ENCODE measurements at places on chromosomes 11 and 22. TPM values are rescaled to one million over a fixed set of nuclear protein-coding genes. Genes with fewer than 3 reads are reported as not detected.

DNA sequence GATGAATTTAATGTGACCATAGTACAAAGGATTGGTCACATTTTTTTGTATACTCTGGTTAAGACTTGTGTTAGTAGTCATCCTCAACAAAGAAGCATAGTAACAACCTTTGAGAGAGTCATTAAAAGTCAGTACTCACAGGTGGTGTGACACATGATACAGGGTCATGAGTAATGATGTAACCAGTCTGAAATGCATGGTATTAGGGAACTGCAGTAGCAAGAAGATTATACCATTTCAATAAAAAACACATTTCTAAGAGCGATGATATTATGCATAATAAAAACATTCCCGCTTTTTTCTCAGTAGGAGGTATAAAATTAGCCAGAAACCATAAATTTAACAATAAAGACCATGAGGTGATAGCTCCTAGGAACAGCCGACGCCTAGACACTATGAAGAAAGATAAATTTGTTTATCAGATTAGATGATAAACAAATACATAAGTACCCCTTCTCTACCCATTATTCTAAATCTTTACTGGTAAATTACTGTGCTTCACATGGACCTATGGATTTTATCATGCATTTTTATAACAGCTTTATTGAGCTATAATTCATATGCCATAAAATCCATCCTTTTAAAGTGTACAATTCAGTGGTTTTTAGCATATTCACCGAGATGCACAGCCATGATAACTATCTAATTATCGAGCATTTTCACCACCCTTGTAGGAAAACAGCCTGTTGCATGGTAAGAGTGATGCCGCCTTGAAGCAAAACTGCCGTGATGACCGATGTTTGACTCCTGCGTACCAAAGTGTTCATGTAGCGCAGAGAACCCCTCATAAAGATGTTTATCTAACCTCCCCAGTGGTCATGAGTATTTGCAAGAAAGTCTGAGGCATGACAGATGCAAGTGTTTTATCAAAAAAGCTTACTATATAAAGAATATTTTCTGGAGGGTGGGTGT is 41.8 kb downstream of the TMPRSS5 start:
- no peak for DNase-seq

APOC3 gene
- 36.5 TPM for total RNA-seq

GRCh38 chr11:20010156-20010850 is 150.0 kb downstream of the DBX1 start:
- no peak for DNase-seq

DNA sequence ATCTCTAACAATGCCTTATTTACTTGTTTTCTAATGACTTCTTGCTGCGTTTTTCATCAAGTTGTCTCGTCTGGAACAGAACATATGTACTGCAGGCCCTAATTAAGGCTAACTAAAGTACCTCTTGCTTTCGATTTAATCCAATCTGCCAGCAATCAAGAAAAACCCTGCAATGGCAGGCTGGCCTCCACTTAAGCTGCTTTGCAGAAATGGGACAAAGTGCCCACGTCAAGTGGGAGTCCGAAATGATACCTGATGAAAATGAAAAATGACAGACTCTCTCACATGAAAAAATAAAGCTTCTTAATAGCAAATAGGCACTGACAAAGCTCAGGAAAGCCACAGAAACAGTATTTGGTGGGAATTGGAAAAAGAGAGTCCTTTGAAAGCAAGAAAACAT is 1454.7 kb downstream of the FAM181B start:
- DNase-seq: no peak

- no peak for DNase-seq
These were observed 471.5 kb upstream of the API5 start for GRCh38 chr11:42840176-42840829.

DNA sequence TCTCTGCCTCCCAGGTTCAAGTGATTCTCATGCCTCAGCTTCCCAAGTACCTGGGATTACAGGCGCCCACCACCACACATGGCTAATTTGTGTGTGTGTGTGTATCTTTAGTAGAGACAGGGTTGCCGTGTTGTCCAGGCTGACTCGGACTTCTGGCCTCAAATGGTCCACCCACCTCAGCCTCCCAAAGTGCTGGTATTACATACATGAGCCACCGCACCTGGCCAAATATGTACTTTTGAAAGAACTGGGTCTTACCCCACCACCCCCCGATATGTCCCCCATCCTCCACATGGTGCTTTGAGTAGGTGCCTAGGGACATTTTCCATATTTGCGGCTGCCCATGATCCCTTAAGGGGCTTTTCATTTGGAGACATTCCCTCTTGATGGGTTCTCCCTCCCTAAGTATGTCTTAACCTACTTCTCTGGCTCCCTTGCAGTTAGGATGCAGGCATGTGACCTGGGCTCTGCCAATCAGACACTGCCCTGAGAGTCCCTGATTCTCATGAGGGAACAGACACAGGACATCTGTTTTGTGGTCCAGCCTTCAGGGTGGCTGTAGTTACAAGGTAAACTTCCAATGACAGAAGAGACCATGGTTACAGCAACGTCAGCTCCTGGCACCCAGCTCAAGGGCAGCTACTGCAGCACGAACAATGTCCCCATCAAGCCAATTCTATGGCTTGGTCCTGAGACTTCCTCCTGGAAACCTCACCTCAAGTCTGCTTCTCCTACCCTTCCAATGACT is 48.4 kb downstream of the CHST1 start:
- DNase-seq: no peak

GRCh38 chr22:38957046-38957770 is at the start of gene APOBEC3A:
TSS of gene APOBEC3A (plus strand) at chr22:38957609. CDS start at chr22:38957692, 83 bp downstream.
- DNase-seq: no peak

OR51E2 gene
- total RNA-seq: not detected

- DNase-seq: peak; percentile 73
These were observed 59.6 kb downstream of the LRRC32 start for GRCh38 chr11:76610871-76611475.

TMEM109 gene
- total RNA-seq: 105 TPM

All from suprapubic skin (tissue), 4 donors.